Stimulated activated CD8-positive, alpha-beta memory T cell treated with anti-CD3 and anti-CD28 coated beads, Interleukin-4, amount 100 ng/mL, for 24 hours (primary cell): ENCODE measurements at places on chromosomes 12 and 14.

GRCh38 chr14:46063872-46064271 lies 587.7 kb downstream of the RPL10L start:
- no peak for DNase-seq

DNA sequence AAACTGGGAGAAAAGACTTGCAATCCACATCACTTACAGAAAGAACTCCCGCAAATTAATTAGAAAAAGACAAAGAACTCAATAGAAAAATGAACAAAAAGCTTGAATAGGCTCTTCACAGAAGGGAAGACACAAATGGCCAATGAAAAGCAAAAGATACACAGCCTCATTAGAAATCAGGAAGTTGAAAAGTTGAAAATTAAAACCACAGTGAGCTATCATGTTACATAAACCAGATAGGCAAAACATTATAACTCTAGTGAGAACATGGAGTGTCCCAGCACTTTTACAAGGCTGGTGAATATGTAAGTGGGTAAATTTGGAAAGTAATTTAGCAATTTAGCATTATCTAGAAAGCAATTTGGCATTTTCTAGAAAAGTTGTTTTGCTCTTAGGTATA lies 158.4 kb upstream of the RASSF8 start:
- no peak for DNase-seq

DNA sequence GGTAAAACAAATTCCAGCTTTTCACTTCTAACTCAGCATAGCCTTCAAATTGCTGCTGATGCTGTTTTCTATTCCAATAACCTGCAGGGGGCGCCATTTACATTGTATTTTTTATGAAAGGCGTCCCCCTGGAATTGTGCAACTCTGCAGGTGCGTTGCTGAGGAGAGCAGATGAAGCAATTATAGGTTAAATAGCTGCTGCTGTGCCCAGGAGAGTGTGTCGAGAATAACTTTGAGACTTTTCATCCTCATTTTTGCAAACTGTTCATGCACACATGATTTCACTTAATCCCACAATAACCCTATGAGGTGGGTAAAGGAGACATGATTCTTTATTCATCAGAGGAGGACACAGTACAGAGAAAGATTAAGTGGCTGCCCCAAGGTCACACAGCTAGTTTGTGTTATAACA lies 75.7 kb downstream of the MYRFL start:
- peak; percentile 39 for DNase-seq

- no peak for DNase-seq
These were observed 44.9 kb downstream of the PTPRR start for GRCh38 chr12:70875628-70876027.

DNA sequence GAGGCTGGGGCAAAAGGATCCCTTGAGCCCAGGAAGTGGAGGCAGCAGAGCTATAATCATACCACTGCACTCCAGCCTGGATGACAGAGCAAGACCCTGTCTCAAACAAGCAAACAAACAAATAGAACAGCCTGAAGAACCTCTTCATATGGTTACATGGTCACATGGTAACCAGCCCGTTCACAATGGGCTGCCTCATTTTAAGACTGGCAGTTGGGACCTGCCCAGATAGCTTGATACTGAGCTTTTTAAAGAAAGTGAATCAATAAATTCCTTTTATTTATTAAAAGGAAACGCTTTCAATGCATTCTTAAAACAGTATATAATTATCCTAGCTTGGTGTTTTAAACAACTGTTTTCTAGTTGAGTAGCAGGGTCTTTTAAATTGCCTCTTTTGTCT lies 10.5 kb downstream of the MLXIP start:
- no peak for DNase-seq

DNA sequence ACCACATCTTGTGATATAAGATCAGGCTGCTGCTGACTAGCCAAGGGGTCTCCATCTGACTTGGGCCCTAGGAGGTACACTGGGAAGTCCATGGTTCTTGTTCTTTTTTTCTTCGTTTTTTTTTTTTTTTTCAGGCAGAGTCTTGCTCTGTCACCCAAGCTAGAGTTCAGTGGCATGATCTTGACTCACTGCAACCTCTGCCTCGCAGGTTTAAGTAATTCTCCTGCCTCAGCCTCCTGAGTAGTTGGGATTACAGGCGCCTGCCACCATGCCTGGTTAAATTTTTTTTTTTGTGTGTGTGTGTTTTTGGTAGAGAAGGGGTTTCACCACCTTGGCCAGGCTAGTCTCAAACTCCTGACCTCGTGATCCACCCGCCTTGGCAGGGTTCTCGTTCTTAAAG lies 178.2 kb downstream of the RMST start:
- DNase-seq, result no peak

GRCh38 chr12:81167694-81168093 lies 89.8 kb downstream of the ACSS3 start:
- DNase-seq, result no peak

GRCh38 chr12:61993734-61994345 lies 266.4 kb upstream of the USP15 start:
- no peak for DNase-seq

- no peak for DNase-seq
These were observed 215.0 kb downstream of the SNAPC1 start for GRCh38 chr14:61977217-61977616.
